ENCODE measurements at places on chromosomes 1 and 21. TPM values are rescaled to one million over a fixed set of nuclear protein-coding genes. Genes with fewer than 3 reads are reported as not detected.

DNA sequence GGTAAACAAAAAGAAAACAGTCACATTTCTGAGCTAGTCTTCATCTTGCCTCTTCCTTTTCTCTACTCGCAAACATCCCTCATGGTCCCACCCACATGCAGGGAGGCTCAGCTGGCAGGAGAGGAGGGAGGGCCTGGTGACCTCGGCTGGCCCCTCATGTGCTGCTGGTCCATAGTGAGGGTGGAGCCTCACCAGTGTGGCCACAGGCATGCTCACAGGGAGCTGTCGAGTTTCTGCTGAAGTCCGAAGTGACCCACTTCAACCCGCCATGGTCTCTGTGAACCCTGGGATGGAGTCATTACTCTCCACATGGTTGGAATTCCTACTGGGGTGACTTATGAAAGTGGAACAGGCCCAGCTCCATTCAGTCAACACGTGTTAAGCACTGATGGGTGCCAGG is 253.4 kb downstream of the RHOU start:
- no peak for DNase-seq
- H3K36me3 ChIP-seq: no peaks in the 10 kb centered on the region
- no peak overlapping the region for H3K27ac ChIP-seq
- H3K4me3 ChIP-seq: no peak overlapping the region

GRCh38 chr1:119116725-119117124 is 23.7 kb downstream of the WARS2 start:
- H3K27me3 ChIP-seq: no peaks in the 10 kb centered on the region
- peaks cover under 1% of the 10 kb centered on the region for H3K36me3 ChIP-seq
- no peak for DNase-seq
- H3K4me3 ChIP-seq: no peak overlapping the region

- no peak overlapping the region for H3K27ac ChIP-seq
- peaks cover 41% of the 10 kb centered on the region for H3K36me3 ChIP-seq
- DNase-seq: no peak
- H3K4me1 ChIP-seq: peaks cover 22% of the 10 kb centered on the region
- no peak overlapping the region for H3K4me3 ChIP-seq
These were observed 79.2 kb downstream of the NIBAN1 start for GRCh38 chr1:184895086-184895485.

GRCh38 chr1:211633524-211633846 is 41.9 kb downstream of the NEK2 start:
- H3K27me3 ChIP-seq: peaks cover 5% of the 10 kb centered on the region
- DNase-seq: no peak
- H3K4me3 ChIP-seq: no peak overlapping the region
- H3K4me1 ChIP-seq: no peaks in the 10 kb centered on the region
- H3K27ac ChIP-seq: no peak overlapping the region

DNA sequence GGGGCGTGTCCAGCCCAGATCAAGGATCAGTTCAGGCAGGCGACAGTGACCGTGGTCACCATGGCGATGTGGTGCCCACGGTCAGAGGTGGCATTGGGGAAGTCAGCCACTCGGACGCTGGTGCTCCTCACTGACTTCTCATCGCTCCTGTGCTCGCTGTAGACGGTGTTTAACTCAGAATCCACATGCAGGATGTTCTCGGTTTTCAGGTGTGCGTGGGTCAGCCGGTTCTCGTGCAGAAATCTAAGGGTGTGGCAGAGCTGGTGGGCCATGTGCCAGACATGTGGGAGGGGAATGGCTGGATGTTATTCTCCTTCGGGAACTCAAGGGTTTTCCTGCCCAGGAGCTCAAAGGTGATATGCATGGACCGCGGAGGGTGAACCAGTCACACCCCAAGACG is 11.7 kb downstream of the OR2AJ1 start:
- no peak overlapping the region for H3K27ac ChIP-seq
- no peak for DNase-seq
- H3K4me1 ChIP-seq: no peaks in the 10 kb centered on the region

GRCh38 chr1:234598974-234599616 is 10.9 kb downstream of the IRF2BP2 start:
- no peaks in the 10 kb centered on the region for H3K27me3 ChIP-seq
- H3K27ac ChIP-seq: peak overlapping the region; percentile 97
- peak overlapping the region; percentile 89 for H3K4me3 ChIP-seq
- DNase-seq: no peak
- H3K4me1 ChIP-seq: peaks cover 45% of the 10 kb centered on the region
- peaks cover 22% of the 10 kb centered on the region for H3K36me3 ChIP-seq

GRCh38 chr1:89211035-89211634 is 12.4 kb upstream of the GBP4 start:
- no peak for DNase-seq
- H3K4me1 ChIP-seq: no peaks in the 10 kb centered on the region
- no peak overlapping the region for H3K27ac ChIP-seq
- H3K4me3 ChIP-seq: no peak overlapping the region
- H3K27me3 ChIP-seq: no peaks in the 10 kb centered on the region

Gene ZMYND12
- total RNA-seq: 0.12 TPM

DNA sequence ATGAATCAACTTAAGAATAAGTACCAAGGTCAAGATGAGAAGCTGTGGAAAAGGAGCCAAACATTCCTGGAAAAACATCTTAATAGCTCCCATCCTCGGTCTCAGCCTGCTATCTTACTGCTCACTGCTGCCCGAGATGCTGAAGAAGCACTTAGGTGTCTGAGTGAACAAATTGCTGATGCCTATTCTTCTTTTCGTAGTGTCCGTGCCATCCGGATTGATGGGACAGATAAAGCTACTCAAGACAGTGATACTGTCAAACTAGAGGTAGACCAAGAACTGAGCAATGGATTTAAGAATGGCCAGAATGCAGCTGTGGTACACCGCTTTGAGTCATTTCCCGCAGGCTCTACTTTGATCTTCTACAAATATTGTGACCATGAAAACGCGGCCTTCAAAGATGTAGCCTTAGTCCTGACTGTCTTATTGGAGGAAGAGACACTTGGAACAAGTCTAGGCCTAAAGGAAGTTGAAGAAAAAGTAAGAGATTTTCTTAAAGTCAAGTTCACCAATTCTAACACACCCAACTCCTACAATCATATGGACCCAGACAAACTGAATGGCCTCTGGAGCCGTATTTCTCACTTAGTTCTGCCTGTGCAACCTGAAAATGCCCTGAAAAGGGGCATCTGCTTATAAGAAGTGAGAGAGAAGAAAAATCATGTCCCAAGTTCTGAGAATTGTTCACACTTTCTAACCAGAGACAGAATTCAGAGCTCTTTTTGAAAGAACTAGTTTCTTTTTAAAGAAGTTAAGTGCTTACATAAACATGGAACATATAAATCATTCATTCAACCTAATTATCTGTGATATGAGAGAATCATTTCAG is 35.7 kb downstream of the TOR1AIP1 start:
- peaks cover 48% of the 10 kb centered on the region for H3K36me3 ChIP-seq
- no peak overlapping the region for H3K4me3 ChIP-seq
- peaks cover 2% of the 10 kb centered on the region for H3K4me1 ChIP-seq
- DNase-seq: no peak
- H3K27me3 ChIP-seq: no peaks in the 10 kb centered on the region

Gene SH2D1B
- not detected for total RNA-seq

Gene BGLAP
- total RNA-seq: 1.9 TPM

- no peak overlapping the region for H3K27ac ChIP-seq
- H3K27me3 ChIP-seq: peaks cover 10% of the 10 kb centered on the region
- no peak overlapping the region for H3K4me3 ChIP-seq
- H3K36me3 ChIP-seq: peaks cover 18% of the 10 kb centered on the region
- no peaks in the 10 kb centered on the region for H3K4me1 ChIP-seq
These were observed 44.4 kb downstream of the SH3GLB1 start for GRCh38 chr1:86748622-86749373.

GRCh38 chr1:158153179-158153578 is 27.5 kb upstream of the CD1D start:
- no peaks in the 10 kb centered on the region for H3K36me3 ChIP-seq
- H3K27ac ChIP-seq: no peak overlapping the region
- no peak for DNase-seq
- no peak overlapping the region for H3K4me3 ChIP-seq

Gene CFHR3
- total RNA-seq: not detected

DNA sequence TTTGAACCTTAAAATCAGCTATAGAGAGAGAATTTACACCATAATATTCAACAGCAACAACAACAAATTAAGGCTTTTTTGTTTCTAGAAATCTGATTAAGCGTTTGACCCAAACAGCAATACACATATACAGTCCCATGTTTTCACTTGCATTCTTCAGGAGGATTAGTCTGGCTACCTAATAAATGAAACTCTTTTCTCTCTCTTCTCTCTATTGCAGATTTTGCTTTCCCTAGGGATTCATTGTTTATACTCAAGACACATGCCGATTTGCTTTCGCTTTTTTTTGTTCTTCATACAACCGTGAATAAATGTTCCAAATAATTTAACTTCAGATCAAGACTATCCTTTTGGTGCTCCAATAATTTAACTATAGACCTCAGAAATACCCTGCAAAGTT is 162.4 kb upstream of the PTBP2 start:
- no peaks in the 10 kb centered on the region for H3K27me3 ChIP-seq
- H3K4me1 ChIP-seq: no peaks in the 10 kb centered on the region
- no peak overlapping the region for H3K4me3 ChIP-seq
- H3K27ac ChIP-seq: no peak overlapping the region

DNA sequence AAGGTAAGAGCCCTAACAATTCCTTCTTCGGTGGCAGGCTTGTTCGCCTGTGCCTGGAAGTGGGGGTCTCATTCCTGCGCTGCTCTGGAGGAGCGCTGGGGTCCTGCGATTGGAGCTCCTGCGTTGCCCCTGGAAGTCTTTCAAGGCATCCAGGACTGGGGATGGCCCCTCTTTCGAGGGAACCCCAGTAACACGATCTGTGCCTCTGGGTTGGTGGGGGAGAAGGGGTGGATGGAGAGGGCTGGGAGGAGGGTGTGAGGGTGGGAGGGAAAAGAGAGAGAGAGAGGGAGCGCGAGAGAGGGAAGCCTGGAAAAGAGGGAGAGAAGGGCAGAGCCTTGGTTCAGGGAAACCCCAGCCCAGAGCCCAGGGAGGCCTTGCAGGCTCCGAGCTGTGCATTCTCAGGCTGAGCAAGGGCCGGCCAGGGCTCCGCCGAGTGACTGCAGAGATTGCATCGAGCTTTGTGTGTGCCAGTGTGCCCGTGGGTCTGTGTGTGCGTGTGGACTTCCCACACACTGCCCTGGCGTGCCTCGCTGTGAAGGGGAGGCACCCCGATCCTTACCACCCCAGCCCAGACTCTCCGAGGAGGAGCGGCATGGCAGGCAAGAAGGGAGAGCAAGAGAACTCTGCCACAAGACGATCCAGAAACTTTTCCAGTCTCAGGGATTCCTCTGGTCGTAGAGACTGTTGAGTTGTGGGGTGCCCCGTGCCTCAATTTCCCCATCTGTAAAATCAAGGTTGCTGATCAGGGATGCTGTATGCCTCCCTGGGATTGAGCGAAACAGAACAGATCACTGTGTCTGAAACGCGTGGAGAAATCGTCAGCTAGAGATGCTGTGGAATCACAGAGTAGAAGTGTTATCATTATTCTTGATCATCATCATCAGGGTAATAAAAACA is 619 bp downstream of the BCL9 start:
- H3K4me3 ChIP-seq: no peak overlapping the region
- H3K27ac ChIP-seq: no peak overlapping the region
- H3K27me3 ChIP-seq: peaks cover 2% of the 10 kb centered on the region
- H3K36me3 ChIP-seq: peaks cover 4% of the 10 kb centered on the region

Gene S100A1
- total RNA-seq: not detected

Gene REN
- total RNA-seq: not detected

- H3K27me3 ChIP-seq: no peaks in the 10 kb centered on the region
- H3K4me3 ChIP-seq: no peak overlapping the region
- H3K27ac ChIP-seq: no peak overlapping the region
- DNase-seq: no peak
These were observed 128.3 kb downstream of the CASZ1 start for GRCh38 chr1:10667861-10668761.

- no peak overlapping the region for H3K4me3 ChIP-seq
- no peaks in the 10 kb centered on the region for H3K27me3 ChIP-seq
- peak; percentile 87 for DNase-seq
- no peaks in the 10 kb centered on the region for H3K4me1 ChIP-seq
- H3K36me3 ChIP-seq: no peaks in the 10 kb centered on the region
- peak overlapping the region; percentile 81 for H3K27ac ChIP-seq
These were observed 14.7 kb upstream of the POFUT2 start for GRCh38 chr21:45302082-45303061.

Gene PDPN
- total RNA-seq: not detected

DNA sequence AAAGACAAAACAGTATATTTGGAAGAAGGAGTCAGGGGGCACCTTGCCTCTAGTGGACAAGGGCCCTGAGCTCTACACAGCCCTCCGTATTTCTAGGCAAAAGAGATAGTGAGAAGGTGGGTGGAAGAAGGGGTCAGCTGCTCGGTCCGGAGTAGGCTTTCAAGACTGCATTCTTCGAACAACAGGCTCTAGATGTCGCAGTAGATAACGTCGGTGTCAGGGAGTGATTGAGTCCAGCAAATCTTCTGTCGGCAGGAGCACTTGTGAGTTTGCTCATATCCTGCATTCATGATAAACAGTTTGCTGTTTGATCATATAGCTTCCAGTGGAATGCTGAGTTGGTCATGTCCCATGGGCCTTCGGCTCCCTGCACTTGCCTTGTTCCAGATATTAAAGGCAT is 36.8 kb downstream of the DIPK1A start:
- H3K36me3 ChIP-seq: peaks cover 24% of the 10 kb centered on the region
- no peak overlapping the region for H3K4me3 ChIP-seq
- H3K4me1 ChIP-seq: peaks cover 13% of the 10 kb centered on the region
- no peak for DNase-seq
- no peak overlapping the region for H3K27ac ChIP-seq
- no peaks in the 10 kb centered on the region for H3K27me3 ChIP-seq

Gene SLC22A15
- total RNA-seq: 0.36 TPM

DNA sequence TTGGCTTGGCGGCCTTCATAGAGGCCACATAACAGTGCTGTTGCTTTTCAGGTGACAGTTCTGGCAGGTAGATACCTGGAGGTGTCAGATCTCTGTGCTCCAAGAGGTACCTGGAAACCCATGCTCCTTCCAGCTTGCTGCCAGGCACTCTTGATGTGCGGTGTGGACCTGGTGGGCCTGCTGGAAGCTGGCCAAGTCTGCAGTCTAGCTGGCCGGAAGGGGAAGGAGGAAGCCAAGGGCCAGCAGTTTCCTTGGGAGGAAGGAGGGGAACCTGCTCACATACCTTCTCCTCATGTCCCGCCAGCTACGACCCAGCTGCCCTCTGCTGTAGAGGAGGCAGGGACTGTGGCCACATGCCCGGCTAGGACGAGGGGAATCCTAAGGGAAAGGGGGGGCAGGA is 166.4 kb upstream of the AJAP1 start:
- H3K4me1 ChIP-seq: no peaks in the 10 kb centered on the region
- H3K36me3 ChIP-seq: no peaks in the 10 kb centered on the region
- no peak overlapping the region for H3K27ac ChIP-seq

- H3K36me3 ChIP-seq: no peaks in the 10 kb centered on the region
- no peak overlapping the region for H3K4me3 ChIP-seq
- no peaks in the 10 kb centered on the region for H3K4me1 ChIP-seq
- peaks cover 11% of the 10 kb centered on the region for H3K27me3 ChIP-seq
- no peak overlapping the region for H3K27ac ChIP-seq
These were observed 57.9 kb downstream of the FHAD1 start for GRCh38 chr1:15304708-15305467.

Gene CLDN8
- not detected for total RNA-seq

GRCh38 chr1:212914789-212915188 is 35.6 kb upstream of the VASH2 start:
- no peak overlapping the region for H3K4me3 ChIP-seq
- peaks cover 3% of the 10 kb centered on the region for H3K4me1 ChIP-seq
- no peak for DNase-seq
- no peak overlapping the region for H3K27ac ChIP-seq
